DMS79 treated with DMSO at 0.1 percent for 48 hours (cell line): ENCODE measurements at places on chromosomes 5 and 9.

DNA sequence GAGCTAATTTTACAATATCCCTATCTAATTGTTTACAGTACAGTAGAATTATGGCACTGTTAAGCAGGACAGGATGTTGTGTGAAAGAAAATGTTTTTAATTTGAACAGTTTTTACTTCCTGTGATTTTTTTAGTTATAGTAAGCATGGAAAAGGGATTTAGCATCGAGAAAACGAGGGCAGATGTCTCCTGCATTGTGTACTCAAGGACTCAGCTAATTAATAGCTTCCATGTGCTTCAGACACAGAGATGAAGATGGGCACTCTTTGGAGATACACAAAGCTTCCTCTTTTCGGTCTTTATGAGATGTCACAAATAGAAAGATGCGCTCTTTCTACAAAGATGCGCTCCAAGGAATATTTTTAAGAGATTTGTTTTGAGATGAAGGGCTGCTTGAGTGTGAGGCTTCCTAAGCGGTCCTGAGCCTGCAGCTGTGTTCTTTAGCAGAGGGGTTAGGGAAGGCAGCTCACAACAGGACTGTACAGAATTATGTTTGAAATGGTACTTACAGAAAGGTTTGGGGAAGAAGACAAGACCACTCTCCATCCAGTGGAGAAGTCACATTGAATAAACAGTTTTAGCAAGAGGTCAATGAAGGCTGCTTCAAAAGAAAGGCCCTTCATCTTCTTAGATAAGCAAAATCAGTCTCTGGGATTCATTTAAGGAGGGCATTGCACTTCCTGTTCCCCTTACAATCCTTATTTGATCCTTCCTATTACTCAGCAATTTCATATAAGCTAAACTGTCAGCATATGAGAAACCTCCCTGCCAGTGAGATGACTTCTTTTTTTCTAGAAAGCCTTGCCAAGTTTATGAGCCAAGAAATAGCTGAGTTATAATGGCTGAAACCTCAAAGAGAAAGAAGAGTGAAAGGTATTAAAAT is 311.5 kb downstream of the EFNA5 start:
- DNase-seq: no peak

- no peak for DNase-seq
Measured at GRCh38 chr9:136403538-136403914, 3.6 kb upstream of the SNAPC4 start.

DNA sequence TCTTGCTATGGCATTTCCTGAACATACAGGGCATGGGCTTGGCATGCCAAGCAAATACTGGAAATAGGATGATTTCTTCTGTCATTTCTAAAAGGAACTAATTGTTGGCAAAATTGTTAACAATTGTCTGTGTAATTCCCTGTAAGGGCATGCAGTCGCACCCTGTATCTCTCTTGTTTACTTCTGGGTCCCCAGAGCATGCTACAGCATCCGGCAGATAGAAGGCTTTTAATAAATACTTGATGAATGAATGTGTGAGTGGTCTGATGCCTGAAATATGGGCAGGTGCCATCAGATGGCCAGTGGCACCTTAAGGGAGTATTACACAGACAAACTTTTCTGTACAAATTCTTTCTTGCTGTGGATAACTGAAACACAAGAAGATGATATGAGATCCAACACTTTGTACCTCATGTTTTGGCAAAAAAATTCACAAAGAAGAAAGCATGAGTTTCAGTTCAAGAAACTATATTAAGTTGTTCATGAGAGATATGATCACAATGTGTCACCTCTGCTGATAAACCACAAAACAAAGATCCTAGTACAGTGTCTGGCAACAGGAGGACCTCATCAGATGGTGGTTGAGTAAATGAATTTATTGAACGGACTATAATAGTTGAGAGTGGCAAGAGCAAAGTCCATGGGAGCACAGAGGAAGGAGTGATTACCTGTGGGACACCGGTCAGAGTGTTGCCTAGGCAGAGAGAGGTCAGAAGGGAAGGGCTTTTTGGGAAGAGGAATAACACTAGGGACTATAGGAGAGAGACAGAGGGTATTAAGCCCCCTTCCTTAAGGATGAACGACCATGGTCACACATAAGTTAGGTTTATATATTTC is 194.2 kb downstream of the ATP10B start:
- no peak for DNase-seq

GRCh38 chr9:86599561-86599960 is 245.4 kb upstream of the TUT7 start:
- no peak for DNase-seq

DNA sequence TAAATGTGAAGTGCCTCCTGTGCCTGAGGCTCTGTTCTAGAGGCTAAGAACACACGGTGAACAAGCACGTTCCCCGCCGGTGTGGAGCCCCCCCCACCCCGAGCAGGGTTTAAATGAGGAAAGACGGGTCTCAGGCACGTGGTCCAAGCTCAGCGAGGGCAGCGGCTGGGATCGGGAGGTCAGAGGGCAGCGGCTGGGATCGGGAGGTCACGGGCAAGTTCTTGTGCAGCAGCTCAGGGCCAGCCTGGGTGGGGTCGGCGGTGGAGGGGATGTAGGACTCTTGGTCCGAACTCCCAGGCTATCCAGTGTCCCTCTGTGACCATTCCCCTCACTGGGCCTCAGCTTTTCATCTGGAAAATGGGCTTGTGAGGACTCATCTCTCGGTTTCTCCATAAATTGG is 2.7 kb upstream of the GBGT1 start:
- DNase-seq: no peak

GRCh38 chr9:79592726-79593493 is 21.1 kb downstream of the TLE4 start:
- DNase-seq: no peak

DNA sequence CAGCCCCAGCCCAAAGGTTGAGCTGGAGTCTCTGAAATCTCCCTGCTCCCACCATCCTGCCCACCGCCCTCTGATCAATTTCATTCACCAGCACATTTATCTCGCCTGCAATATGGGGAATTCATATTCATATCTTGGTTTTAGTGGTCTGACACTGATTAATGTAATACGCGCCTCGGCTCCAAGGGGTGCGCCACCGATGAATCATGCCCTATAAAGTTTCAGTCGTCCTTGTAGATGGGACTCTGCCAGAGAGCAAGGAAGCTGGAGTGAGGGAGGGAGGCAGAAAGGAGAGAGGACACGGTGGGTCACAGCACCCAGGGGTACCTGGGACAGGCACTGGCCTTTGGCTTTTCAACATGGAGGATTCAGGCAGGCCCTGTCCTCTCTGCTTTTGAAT is 8.9 kb downstream of the IRX1 start:
- no peak for DNase-seq

DNA sequence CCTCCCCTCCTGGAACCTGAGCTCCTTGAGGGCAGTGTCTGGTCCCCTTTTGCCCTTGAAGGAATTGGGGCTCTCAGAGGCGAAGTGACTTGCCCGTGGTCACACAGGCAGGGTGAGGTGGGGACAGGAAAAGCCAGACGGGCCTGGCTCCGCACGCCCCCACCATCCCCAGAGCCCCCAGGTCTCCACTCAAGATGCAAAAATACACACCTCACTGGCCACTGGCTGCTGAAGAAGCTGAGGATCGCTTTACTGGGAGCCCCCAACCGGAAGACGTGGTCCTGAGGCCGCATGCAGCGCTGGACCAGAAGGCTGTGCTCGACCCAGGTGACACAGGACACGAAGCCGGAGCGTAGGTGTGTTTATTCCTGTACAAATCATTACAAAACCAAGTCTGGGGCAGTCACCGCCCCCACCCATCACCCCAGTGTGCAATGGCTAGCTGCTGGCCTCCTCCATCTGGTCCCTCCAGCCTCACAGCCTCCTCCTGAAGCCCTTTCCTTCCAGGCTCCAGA is 7.6 kb upstream of the AK1 start:
- DNase-seq: no peak

GRCh38 chr5:584216-584615 is 27.9 kb upstream of the CEP72 start:
- no peak for DNase-seq

- DNase-seq: no peak
Measured at GRCh38 chr5:43427306-43427705, 15.1 kb upstream of the CCL28 start.

DNA sequence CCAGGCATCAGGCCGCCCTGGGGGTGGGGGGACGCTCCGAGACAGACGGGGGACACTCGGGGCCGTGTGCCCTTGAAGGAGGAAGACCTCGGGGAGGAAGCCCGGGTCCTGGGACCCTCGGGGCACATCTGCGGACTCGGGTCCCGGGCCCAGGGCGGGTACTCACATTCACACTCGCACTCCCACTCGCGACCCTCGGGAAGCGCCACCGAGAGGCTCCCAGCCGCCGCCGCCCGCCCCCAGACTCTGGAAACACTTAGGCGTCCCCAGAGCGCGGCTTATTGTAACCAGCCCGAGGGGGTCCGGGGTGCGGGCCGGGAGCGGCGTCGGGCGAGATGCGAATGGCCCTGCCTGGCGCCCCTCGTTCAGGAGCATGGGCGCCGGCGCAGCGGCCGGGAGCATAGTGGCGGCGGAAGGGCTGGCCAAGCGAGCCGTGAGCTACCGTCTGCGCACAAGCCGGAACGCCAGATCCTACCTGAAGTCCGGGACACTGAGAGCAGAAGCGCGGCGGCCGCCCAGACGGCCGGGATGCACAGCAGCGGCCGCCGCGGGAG is 559 bp downstream of the ROR2 start:
- DNase-seq: no peak

GRCh38 chr5:142515036-142515435 is 170.9 kb downstream of the FGF1 start:
- DNase-seq: no peak

GRCh38 chr5:168342151-168342825 is 50.8 kb downstream of the WWC1 start:
- no peak for DNase-seq

DNA sequence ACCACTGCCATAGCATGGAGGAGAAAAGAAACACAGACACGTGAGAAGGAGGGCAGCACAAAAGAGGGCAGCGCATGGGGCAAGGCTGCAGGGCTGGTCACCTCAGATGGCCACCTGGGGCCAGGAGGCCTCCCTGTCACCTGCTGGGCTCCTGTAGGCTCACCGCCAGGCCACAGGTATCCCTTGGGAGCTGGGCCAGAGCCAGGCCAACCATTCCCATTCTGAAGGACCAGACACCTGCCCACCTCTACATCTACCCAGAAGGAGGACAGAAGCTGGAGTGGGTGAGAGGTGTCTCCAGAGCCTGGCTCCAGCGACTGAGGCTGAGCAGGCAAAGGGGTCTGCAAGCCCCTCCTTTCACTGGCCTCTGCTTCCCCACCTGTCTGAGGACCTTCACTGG is 103.1 kb downstream of the PAX5 start:
- no peak for DNase-seq

- DNase-seq: no peak
Measured at GRCh38 chr9:304519-305185, 90.0 kb downstream of the DOCK8 start.

DNA sequence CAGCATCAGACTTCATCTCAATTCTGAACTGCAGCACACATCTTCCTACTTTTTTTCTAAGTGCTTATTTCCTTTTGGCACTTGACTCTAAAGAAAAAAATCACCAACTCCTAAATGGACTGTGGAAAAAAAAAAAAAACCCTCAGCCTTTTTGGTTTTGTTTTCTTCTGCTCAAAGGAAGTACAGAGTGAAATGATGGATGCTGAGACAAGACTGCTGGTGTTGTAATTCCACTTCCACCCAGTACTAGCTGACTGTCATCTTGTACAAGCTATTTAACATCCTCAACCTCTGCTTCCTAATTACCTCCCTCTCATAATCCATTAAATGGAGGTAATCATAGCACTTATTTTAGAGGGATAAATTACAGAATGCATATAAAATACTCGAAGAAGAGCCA is 171.5 kb upstream of the GNA14 start:
- no peak for DNase-seq

- no peak for DNase-seq
Measured at GRCh38 chr9:137685741-137686420, 67.1 kb downstream of the EHMT1 start.

DNA sequence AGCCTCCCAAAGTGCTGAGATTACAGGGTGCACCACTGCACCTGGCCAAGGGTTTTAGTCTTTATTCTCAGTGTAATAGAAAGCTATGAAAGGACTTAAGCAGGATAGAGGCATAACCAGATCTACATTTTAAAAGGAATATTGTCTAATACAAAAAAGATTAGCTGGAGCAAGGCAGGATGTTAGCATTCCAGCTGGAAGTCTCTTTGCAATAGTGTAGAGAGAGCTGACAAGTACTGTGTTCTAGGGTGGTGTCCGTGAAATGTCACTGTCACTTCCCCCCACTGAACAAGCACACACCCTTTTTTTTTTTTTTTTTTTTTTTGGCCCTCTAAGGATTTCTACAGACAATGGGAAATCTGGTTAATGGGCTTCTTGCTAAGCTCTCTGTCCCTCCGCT is 24.2 kb upstream of the DEPDC1B start:
- DNase-seq: no peak

DNA sequence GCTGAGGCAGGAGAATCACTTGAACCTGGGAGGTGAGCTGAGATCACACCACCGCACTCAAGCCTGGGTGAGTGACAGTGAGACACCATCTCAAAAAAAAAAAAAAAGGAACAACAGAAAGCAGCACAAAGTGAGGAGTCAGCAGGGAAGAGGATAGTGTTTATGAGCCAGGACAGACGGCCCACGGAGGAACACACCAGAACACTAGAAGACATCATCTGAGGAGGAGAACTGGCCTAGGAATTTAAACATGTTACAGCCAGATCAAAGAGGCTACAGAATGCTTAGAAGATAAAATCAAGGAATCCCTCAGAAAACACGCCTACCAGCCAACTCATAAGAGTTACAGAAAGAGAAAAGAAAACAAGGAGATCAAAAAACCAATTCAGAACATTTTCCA is 12.2 kb downstream of the UBAC1 start:
- no peak for DNase-seq

DNA sequence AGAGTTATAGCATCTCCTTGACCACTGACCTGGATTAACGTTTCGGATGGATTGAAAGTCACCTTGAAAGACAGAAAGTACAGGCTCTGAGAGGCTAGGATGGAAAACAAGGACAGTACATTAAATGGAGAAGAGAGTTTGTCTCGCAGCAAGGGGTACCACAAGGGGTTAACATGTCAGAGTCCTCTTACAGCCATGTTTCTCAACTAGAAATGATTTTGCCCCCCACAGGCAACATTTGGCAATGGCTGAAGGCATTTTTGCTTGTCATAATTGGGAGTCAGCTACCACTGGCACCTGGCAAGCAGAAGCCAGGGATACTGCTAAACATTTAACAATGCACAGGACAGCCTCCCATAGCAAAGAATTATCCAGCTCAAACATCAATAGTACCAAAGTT is 90.8 kb upstream of the EQTN start:
- no peak for DNase-seq

DNA sequence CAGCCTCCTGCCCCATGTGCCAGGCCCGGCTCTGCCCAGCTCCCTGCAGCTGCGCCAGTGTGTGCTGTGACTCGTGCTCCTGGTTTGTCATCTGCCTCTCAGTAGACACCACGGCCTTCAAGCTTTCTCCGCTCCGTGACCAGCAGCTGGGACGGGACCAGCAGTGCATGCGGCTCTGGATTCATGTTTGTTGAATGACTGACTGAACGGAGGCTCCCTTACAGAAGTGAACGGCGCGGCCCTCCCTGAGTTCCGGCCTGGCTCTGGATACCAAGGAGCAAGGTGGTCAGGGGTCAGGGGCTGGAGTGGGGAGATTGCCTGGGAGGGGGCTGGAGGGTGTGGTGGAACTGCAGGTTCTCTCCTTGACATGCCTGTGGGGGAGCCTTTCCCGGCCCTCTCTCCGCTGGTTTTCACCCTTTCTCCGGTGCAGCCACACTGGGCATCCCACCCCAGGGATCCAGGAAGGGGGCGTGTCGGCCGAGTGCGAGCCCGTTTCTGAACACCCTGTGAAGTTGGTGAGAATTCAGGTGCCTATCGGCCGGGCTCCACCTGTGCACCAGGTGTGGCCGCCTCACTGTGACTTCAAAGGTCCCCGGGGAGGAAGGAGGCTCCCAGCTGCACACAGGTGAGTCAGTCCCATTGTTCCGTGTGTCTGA is 11.1 kb upstream of the CEP72 start:
- no peak for DNase-seq
